ENCODE measurements at places on chromosomes 13 and 19.

- DNase-seq = no peak
Observed at GRCh38 chr19:14088634-14089411, 1.7 kb downstream of the SAMD1 start.

GRCh38 chr13:82963226-82964099 is 918.8 kb downstream of the SLITRK1 start:
- DNase-seq = no peak

- no peak for DNase-seq
Observed at GRCh38 chr13:43669964-43670363, 116.8 kb downstream of the ENOX1 start.

GRCh38 chr19:17737690-17738153 is 13.6 kb upstream of the FCHO1 start:
- DNase-seq = no peak

DNA sequence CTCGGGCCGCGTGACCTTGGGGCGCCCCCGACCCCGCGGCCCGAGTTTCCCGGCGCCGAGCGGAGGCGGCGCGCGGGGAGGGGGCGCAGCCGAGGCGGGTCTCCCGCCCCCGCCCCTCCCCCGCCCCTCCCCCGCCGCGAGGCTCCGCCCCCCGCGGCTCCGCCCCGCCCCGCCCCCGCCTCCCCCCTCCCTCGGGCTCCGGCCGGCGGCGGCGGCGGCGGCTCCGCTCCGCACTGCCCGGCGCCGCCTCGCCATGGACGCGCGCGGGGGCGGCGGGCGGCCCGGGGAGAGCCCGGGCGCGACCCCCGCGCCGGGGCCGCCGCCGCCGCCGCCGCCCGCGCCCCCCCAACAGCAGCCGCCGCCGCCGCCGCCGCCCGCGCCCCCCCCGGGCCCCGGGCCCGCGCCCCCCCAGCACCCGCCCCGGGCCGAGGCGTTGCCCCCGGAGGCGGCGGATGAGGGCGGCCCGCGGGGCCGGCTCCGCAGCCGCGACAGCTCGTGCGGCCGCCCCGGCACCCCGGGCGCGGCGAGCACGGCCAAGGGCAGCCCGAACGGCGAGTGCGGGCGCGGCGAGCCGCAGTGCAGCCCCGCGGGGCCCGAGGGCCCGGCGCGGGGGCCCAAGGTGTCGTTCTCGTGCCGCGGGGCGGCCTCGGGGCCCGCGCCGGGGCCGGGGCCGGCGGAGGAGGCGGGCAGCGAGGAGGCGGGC is at the start of gene HCN2:
Gene HCN2, plus strand, starts transcription at position 189 of the 703 bp plus-strand sequence. Its CDS starts 65 bp downstream, at position 254.
- no peak for DNase-seq
